ENCODE measurements at places on chromosomes 5 and 9.

- no peak for DNase-seq
These were observed 6.6 kb downstream of the FBXW11 start for GRCh38 chr5:171999877-172000276.

- no peak for DNase-seq
These were observed 539.6 kb upstream of the CLINT1 start for GRCh38 chr5:158398360-158399201.

- no peak for DNase-seq
These were observed 196.7 kb downstream of the TENT4A start for GRCh38 chr5:6909901-6910300.

DNA sequence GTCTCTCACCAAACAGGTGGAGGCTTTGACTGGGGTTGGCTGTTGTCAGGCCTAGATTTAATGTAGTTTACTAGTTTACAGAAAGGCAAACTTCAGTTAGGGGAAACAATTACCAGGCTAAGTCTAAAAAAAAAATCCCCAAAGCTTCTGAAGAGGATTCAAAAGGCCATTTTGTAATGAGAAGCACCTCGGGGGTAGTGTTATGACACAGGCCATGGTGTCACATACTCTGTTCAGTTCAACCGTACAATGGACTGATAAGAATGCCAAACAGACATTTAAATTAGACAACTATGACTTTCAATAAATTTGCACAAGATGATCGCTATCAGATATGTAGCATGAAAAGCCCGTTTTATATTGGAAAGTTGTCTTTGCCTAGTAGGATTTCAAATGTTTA lies 120.1 kb upstream of the PCA3 start:
- no peak for DNase-seq

GRCh38 chr5:56833325-56833724 lies 18.0 kb downstream of the MAP3K1 start:
- DNase-seq, result no peak

DNA sequence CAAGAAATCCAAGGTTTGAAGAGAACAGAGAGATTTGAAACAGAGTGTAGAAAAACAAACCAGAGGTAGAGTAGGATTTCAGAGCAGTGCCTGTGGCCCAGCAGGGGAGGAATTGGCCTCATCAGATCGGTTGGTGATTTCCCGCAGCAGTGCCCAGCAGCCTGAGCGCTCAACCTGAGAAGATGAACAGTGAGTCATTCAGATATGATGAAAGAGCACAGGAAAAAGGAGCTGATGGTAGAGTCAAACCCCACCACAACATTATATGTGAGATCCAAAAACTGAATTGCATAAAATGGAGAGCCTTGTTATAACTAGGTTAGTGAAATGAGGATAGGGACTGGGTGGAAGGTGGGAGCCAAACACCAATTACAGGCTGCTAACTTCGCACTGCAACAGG lies 248.9 kb downstream of the PIK3R1 start:
- DNase-seq, result no peak

DNA sequence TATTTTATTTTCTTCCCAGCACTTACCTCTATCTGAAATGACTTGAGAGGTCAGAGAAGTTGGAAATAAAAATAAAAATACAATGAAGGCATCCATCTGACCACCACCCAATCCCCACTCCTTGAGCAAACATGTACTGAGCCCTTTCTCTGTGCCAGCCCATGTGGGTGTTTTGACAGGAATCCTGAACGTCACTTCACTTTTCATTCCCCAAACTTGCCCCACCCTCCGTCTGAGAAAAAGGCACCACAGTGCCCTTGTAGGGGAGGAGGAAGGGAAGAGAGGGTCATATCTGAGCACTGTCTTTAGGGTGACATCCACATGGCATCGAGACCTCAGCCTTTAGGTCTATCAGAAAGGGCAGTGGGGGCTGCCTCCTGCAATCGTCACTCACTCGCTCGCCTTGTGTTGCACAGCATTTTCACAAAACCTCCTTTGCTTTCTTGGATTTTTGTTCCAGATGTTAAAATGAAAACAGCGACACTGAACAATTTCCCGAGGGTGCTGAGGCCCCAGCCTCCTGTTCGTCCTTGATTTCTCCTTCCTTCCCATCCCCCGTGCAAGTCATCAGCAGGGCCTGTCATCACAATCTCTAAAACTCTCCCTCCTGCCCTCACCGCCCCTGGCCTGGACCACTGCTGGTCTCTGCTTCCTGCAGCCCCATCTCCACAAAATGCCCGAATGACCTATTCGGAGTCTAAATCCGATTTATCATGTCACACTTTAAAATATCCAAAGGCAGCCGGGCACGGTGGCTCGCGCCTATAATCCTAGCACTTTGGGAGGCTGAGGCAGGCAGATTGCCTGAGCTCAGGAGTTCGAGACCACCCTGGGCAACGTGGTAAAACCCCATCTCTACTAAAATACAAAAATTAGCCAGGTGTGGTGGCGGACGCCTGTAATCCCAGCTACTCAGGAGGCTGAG lies 13.0 kb downstream of the HIGD2A start:
- DNase-seq, result no peak

DNA sequence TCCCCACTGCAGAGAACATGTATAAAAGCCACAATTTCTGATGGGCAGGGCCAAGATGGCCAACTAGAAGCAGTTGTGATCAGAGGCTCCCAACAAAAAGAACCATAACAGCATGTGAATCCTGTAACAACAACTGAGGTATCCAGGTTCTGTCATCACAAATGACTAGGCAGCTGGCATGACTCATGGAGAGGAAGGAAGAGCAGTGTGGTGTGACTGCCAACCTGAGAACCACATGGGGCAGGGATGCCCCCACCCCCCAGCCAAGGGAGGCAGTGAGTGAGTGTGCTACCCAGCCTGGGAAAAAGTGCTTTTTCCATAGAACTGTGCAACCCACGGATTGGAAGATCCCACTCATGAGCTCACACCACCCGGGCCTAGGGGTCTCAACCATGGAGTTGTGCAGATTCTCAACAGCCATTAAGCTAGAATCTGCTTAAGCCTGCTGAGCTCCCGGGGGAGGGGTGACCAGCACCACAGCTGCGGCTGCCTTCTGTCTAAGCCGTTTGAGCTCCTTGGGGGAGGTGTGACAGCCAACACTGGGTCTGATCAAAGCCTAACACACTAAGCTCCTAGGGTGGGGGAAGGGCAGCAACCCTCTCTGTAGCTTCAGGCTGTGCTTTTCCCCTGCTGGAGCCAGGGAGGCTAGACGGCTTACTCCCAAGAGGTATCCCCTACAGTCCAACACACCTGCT lies 80.1 kb upstream of the DMAC1 start:
- DNase-seq, result no peak

GRCh38 chr9:134677743-134678142 lies 36.1 kb downstream of the COL5A1 start:
- no peak for DNase-seq

GRCh38 chr9:26263478-26263877 lies 585.2 kb upstream of the TUSC1 start:
- DNase-seq, result no peak

GRCh38 chr5:43367453-43367852 lies 44.7 kb downstream of the CCL28 start:
- DNase-seq, result no peak

DNA sequence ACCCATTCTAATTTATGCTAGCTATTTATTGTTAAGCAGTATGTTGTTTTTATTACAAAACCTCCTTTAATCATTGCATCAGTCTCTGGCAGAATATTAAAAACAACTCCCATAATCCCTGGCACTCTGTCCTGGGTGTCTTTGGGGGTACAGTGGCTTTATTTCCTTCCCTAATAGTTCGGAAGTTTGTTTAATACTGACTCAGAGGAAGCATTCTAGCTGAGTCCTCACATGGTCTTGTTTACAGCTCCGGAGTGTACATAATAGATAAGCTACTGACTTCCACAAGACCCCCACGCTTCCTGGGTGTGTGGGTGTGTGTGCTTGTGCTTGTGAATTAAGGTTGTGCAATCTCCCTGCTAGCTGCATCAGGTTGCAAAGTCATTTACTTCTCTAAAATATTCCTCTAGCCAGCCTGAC lies 149.8 kb upstream of the CDKN2B start:
- DNase-seq, result no peak

DNA sequence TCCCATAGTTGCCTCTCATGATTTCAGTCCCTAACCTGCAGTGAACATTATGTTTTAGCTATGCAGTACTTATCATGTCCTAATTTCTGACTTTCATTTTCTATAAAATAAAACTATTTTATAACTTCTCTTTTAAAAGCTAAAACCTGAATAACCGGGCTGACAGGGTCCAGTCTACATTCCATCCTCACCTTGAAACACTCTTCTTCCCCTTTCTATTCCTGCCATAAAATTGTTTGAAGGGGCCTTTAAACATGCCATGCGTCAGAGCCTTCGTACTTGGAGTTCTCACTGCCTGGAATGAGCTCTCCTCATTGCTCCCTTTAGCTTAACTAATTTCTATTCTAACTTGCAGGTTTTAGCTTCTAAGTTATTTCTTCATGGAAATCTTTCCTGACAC lies 143.0 kb upstream of the PRLR start:
- no peak for DNase-seq

- no peak for DNase-seq
These were observed 63.3 kb upstream of the NFIL3 start for GRCh38 chr9:91486699-91487497.

DNA sequence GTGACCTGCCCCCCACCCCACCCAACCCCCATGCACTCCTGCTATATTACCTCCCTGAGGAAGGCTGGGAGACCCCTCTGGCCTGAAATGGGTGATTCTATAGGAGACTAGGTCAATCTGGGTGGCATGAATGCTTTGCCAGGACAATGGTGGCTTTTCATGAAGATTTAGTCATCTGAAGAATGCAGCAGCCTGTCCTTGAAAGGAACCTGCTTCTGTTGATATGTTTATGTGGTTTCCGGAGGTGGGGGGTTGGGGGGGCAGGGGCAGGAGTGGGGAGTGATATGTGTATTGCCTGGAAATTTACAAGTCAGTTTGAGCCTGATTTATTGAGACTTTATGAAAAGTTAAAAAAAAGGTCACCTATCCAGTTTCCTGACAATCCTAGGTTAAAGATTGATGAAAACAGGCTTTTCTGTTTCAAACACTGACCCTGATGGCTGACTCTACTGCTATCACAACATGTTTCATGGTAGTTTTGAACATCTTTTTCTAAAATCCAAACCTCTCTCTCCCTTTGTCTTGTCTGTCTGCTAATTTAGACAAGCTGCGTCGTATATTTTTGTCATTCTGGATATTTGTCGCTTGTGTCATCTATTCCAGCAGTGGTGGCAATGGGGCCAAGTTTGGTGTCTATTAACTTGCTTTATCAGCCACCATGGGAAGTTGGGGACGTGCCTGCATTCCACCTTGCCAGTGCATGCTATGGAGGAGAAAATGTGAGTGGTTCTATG lies 153.7 kb upstream of the EGFLAM start:
- DNase-seq, result no peak

- DNase-seq, result no peak
These were observed 139.9 kb downstream of the GADD45G start for GRCh38 chr9:89744730-89745129.

GRCh38 chr5:68918306-68918705 lies 175.5 kb upstream of the SLC30A5 start:
- DNase-seq, result no peak

GRCh38 chr9:78967596-78968217 lies 604.1 kb upstream of the TLE4 start:
- DNase-seq, result no peak

- DNase-seq, result no peak
These were observed 485.8 kb downstream of the SEMA5A start for GRCh38 chr5:9059920-9060691.

DNA sequence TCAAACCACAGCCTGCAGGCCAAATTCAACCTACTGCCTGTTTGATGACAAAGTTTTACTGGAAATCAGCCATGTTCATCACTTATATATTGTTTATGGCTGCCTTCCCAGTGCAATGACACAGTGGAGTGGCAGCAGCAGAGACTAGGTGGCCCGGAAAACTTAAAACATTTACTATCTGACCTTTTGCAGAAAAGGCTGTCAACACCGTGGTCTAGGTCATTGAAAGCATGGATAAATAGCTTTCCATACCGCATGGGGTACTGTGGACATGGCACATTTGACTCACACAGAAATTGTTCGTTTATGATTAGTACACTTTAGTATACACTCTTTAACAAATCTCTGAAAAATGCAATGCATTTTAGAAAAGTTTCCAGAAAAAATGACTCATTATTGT lies 298.3 kb upstream of the EFNA5 start:
- DNase-seq, result no peak

DNA sequence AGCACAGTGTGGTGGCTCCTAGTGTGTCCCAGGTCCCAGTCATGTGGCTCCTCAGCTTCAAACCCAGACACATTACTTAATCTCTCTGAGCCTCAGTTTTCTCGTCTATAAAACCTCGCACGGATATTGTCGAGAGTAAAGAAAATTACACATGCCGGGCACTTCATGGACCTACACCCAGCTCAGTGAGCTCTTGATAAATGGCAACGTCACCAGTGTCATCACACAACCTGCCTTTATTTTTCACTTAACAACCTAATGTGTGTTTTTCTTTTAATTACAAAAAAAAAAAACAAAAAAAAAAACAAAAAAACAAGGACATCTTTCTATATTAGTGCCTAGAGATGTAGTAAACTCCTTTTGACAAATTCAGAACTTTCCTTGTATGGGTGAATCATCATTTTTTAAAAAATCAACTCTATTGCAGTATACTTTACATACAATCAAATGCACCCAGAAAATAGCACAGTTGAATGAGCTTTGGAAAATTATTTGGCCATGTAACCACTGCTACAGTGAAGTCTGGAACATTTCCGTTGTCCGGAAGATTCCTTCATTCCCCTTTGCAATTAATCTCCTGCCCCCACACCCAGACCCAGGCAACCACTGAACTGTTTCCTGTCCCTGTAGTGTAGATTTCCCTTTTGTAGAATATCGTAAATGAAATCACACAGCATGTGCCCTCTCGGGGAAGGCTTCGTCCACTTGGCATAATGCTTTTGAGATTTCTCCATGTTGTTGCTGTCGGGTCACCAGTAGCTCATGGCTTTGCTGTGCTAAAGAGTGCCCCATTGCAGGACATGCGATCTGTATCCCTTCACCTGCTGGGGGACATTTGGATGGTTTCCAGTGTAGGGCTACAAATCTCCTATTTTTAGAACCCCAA lies 100.4 kb upstream of the LARP1 start:
- DNase-seq, result no peak

DNA sequence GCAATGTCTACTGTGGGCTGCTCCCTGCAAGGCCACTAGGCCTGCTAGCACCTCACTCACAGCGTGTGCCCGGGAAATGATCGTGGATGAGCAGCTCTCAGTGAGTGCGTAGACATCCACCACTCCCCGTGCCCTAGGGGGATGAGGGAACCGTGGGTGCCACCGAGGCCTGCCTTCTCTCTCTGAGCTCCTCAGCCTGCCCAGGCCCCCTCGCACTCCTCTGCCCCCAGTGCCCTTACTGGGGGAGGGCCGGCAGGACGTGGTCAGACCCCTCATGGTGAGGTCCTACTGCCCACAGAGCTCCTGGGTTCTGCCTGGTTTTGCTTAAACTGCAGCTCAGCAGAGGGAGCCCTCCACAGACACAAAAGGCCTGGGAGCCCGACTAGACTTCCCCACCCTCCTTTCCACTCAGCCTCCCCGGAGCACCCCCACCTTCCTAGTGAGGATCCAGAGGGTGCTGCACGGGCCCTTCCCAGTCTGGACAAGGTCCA lies 220.0 kb downstream of the CACNA1B start:
- DNase-seq, result no peak

GRCh38 chr5:116939641-116940040 lies 365.0 kb upstream of the SEMA6A start:
- DNase-seq, result no peak

- DNase-seq, result no peak
These were observed 16.8 kb downstream of the TXNDC8 start for GRCh38 chr9:110320651-110321445.

All from SHP77 treated with DMSO at 0.1 percent for 48 hours (cell line).